ENCODE measurements at places on chromosomes 12 and 14.

DNA sequence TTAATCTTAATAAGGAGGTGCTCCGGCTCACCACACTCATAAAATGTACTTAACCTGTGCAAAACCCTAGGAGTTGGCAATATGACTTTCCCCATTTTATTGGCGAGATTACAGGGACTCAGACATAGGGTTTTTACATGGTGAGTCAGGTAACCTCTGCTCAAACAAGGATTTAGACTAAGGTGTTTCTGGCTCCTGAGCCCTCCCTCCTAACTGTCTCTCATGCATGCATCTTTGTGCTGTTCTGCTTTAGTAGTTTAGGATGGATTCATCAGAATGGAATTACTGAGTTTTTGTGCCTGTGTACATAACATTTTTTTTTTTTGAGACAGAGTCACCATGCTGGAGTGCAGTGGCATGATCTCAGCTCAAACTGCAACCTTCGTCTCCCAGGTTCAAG, 993.3 kb upstream of the TMEM132C start:
- no peak for DNase-seq

DNA sequence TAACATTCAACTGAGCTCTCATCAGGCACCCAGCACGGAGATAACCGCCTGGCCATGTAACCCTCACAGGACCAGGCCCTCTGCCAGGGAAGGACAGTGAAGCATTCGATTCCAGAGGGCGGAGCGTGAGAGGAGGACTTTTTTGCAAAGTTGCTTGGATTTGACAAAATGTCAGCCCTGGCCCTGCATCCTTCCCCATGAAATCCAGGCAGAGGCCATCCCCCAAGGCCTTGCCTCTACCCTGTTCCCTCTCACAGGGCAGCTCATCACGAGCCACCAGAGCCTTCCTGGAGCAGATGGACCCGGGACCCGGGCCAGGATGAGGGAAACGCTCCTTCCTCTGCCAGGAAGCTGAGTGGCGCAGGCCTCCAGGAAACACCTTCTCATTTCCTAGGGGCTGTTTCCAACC, 17.0 kb downstream of the CAMKK2 start:
- no peak for DNase-seq

DNA sequence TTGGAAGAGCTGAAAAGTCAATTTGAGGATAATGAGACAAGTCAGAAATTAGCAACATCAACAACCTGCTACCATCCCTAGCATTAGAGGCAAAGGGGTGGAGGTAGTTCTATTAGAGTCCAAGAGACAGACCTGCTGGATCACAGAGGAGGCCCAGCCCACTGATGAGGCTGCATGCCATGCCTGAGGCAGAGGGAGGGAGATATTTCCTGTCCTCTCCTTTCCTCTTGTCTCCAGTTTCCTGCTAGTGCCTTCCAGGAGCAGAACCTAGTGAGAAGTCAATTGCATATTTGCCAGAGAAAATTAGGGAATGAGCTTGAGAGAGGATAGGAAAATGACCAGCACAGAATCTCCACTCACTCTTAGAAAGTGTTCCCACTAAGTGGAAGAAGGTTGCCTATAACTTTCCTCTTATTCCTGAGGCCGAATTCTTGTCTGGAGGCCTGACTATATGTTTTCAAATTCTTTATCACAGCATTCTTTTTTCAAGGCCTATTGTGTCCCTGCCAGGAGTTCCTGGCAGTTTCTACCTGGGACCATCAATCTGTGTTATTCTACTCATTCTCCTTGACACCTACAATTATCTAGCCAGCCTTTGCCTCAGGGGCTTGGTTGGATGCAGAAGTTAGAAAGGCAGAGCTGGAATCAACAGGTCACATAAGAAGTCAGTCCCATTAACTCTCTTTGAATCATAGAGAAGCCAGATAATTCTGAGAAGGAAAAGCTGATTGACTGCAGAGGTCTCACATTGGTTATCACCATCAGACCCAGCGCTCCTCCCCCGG, 121.9 kb downstream of the EMP1 start:
- no peak for DNase-seq

DNA sequence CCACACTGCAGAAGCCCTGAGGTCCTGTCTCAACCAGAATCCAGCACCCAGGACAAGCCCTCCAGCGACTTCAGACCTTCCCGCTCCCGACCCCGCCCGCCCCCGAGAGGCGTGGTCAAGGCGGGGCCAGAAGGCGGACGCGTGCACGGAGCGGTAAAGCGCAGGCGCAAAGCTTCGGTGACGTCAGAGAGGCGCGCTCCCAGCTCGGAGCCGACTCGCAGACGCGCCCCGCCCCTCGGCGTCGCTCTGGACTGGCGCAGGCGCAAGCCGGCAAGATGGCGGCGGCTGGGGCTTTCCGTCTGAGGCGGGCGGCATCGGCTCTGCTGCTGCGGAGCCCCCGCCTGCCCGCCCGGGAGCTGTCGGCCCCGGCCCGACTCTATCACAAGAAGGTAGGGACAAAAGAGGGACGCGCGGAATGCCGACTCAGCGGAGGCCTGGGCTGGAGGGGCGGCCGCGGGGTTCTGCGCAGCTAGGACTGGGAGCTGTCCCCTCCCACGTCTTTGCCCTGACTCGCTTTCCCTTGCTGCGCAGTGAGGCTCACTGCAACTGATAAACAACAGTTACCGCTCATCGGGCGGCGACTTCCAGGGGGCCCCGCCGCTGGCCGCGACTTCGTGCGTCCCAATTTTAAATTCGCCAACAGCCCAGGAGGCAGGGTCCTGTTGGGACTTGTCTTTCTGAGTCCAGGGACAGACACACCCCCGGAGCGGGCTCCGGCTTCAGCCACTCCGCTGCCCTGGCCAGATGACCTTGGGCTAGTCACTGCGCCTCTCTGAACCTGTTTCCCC, at the start of gene ISCU:
ISCU (plus strand) TSS at position 249 of the 788 bp plus-strand sequence; CDS start at position 276, 27 bp downstream.
- peak; percentile 98 for DNase-seq

DNA sequence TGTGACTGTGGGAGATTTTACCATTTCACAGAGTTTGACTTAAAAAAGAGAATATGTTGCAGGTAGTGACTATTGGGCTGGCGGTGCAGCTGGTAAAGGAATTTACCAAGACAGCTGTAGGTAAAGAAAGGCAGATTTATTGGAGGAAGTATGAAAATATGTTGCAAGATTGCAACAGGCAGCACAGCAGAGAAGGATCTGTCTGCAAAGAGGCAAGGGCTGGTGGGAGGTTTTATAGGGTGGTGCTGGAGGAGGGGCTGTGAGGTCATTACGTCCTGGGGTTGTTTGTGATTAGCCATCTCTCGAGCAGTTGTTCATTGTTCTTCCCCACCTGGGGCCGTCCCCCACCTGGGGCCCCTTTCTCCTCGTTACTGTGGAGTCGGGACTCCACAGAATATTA, 62.1 kb downstream of the ACACB start:
- no peak for DNase-seq

DNA sequence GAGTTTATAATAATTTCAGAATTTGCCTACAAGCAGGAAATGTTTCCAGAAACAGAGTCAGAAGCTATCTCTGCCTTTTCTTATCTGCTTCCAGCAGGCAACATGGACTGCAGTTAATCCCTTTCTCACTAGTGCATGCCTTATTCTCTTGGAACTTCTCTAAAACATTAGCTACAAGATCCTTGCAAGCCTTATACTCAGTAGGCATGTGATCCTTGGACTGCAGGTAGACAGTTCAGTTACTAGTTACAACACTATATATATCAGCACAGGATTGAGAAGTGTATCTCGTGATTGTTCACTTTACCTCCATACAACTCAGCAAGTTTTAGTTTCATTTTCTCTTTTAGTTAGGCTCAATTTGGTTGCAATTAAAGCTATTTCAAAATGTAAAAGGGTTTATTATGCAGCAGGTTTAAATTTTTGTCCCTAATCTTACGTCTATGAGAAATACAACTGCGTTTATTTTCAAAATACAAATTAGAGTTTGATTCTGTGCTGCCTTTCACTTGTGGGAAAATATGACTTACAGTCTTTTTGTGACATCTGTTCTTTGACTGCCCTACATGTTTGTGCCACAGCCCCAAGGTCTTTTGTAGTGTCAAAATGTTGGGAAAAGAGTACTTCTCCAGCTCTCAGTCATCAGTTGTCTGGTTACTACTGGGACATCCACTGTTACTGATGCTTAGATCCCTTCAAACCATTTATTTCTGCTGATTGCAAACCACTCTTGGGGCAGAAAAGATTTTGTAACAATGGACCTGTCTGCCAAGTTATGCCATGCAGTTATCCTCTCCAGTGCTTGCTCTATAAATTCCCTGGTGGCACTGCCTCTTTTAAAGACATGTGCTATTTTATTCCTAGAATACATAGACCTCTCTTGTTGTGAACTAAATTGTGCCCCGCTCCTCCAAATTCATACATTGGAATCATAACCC, 709.0 kb upstream of the FOXG1 start:
- DNase-seq, result peak; percentile 13

Data from globus pallidus (tissue), 1 donor.